ENCODE measurements at places on chromosomes 1 and 21. TPM values are rescaled to one million over a fixed set of nuclear protein-coding genes. Genes with fewer than 3 reads are reported as not detected.

The VPS72 gene
- polyA plus RNA-seq: 42.2 TPM

The UCK2 gene
- 101 TPM for polyA plus RNA-seq

The POU3F1 gene
- polyA plus RNA-seq: 0.05 TPM

The KLF17 gene
- polyA plus RNA-seq: 0.01 TPM

The TPTE gene
- not detected for polyA plus RNA-seq

The KCNE2 gene
- polyA plus RNA-seq: not detected
